ENCODE measurements at places on chromosomes 4 and X. TPM values are rescaled to one million over a fixed set of nuclear protein-coding genes. Genes with fewer than 3 reads are reported as not detected.

DNA sequence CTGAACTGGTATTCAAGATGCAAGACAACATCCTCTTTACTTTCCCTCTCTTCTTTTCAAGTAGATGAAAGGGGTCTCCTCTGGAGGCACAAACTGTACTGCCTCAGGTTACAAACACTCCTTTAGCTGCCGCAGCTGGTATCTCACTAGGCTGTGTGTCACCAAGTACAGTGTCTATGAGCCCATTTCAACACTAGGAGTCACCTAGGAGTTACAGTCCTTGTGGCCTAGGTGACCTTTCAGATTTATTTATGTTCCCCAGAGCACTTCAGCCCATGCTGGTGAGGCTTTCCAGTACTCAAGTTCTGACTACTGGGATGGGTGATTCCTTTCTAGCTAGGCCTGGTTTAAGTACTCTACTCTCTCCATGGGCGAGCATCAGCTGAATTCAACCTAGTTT lies 32.4 kb upstream of the TMLHE start:
- DNase-seq, result no peak

- DNase-seq, result no peak
Observed at GRCh38 chrX:24619647-24620046, 27.5 kb downstream of the PCYT1B start.

DNA sequence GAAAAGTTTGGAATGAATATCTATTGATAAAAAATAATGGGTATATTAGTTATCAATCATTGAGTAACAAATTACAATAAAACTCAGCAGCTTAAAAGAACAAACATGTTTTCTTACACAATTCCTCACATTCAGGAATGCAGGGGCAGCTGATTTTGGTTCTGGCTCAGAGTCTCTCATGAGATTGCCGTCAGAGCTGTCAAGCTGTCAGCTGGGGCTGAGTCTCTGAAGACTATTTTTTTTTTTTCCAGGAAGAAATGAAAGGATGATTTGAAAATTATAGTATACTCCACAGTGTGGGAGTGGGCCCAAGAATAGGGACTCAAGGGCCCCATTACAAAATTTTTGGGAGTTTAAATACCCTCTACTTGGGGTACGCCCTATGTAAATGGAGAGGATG lies 219.1 kb downstream of the GC start:
- no peak for DNase-seq

- no peak for DNase-seq
Observed at GRCh38 chr4:151031831-151032605, 16.9 kb upstream of the LRBA start.

The AADAT gene
- 10.5 TPM for total RNA-seq

DNA sequence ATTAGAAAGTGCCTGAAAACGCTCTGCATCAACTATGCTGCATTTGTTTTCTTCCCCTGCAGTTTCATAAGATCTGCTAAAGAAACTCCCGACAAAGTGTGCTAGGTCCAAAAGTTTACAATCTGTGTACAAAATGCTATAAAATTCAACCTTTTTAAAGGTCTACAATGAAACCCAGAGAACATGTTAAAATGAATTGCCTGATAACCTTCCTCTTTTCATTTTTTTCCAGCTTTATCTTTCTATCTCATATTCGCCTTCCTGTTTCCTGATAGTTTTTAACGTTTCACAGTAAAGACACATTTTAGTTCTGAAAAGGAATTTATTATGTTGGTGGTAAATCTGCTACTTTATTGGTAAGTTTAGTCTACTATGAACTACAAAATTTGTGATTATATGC lies 9.5 kb upstream of the HPGDS start:
- no peak for DNase-seq

DNA sequence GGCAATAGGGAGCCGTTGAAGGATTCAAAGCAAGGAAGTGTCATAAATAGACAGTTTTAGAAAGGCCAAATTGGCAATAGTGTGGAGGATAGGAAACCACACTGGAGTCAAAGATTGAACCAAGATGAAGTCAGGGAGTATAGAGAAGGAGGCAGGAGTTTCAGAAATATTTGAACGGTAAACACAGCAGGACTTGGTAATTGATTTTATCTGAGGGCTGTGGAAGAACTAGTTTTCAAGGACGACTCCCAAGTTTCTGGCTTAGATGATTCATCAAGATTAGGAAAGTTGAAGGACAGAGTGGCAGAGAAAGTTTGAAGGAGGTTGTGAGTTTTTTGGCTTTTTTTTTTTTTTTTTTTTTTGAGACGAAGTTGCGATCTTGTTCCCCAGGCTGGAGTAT lies 11.5 kb upstream of the TMEM31 start:
- no peak for DNase-seq

The ASB9 gene
- 3.0 TPM for total RNA-seq

The COL25A1 gene
- 0.82 TPM for total RNA-seq

- no peak for DNase-seq
Observed at GRCh38 chr4:48954314-48954713, 31.8 kb upstream of the CWH43 start.

The FGF16 gene
- not detected for total RNA-seq

- DNase-seq, result no peak
Observed at GRCh38 chr4:89868999-89869589, 25.6 kb upstream of the MMRN1 start.

The ADGRL3 gene
- 8.9 TPM for total RNA-seq

DNA sequence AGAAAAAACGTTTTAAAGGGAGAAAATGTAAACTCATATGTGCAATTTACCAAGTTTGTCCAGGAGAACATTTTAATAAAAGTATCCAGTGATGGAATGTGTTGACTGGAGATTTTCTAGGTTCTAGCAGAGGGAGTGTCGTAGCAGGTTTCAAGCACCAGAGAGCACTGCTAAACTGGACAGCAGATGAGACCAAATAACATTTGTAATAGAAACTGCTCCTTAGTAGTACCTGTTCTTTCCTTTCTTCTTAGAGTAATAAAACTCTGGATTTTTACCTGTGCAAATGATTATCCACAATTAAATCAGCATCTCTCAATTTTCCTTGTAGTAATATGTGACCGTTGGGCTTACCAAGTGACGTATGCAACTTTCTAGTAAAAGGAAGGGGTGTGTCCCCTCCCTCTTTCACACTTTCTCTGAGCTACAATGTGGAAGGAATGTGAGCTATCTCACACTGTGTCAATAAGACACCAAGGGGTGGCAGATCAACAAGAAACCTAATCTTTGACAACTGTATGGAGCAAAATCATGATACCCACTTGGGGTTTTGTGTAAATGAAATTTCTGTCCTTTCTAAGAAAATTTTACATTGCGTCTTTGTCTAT lies 9.5 kb downstream of the HPGDS start:
- DNase-seq, result no peak

DNA sequence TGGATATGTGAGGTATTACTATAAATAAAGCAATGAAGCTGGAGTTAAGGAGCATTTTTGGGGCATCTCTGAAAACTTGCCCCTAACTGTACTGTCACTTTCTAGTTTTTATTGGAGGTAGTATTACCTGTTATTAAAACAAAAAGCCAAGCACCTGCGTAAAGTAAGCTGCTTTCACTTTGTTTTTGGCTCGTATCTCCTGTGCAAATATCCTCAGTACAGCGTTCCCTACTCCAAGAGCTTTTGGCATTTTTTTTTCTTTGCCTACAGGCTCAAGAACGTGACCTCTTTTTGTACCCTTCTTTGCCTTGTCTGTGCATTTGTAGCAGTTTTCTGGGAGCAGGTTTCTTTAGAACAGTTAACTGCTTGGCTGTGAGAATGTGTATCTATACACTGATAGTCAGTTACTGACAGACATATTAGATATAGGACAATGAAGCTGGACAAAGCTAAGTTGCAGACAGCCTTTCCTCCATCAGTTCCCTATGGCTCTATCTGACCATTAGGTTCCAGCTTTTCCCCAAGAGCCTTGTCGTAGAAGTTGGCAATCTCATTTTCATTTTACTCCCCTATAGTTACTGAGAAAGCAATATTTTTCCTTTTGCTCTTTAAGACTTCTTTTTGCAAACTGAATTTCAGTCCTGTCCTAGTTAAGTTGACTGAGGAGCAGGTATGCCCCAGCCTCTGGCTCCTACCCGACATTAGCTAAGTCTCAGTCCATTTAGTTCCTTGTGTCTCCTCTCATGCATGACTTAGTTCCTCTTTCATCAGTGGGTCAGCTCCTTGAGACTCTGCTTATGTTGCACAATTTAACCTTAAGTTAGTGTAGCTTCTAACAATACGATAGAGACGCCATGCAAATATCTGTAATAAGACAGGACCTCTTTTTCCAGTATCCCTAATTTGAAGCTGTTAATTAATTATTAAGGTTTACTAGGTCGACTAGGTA lies 71.5 kb upstream of the HPRT1 start:
- no peak for DNase-seq

GRCh38 chr4:182684796-182685195 lies 232.4 kb downstream of the DCTD start:
- no peak for DNase-seq

GRCh38 chr4:92381616-92382015 lies 77.8 kb downstream of the GRID2 start:
- no peak for DNase-seq

GRCh38 chrX:70924294-70924911 lies 6.5 kb downstream of the SLC7A3 start:
- no peak for DNase-seq

The RTL9 gene
- 0.28 TPM for total RNA-seq

All from sigmoid colon (tissue), 7 donors.